ENCODE measurements at places on chromosomes 1 and 21.

GRCh38 chr1:197884173-197884572, 18.3 kb upstream of the C1orf53 start:
- no peaks in the 10 kb centered on the region for H3K4me1 ChIP-seq
- no peak overlapping the region for H3K27ac ChIP-seq
- no peak overlapping the region for H3K4me3 ChIP-seq
- H3K27me3 ChIP-seq: no peaks in the 10 kb centered on the region

DNA sequence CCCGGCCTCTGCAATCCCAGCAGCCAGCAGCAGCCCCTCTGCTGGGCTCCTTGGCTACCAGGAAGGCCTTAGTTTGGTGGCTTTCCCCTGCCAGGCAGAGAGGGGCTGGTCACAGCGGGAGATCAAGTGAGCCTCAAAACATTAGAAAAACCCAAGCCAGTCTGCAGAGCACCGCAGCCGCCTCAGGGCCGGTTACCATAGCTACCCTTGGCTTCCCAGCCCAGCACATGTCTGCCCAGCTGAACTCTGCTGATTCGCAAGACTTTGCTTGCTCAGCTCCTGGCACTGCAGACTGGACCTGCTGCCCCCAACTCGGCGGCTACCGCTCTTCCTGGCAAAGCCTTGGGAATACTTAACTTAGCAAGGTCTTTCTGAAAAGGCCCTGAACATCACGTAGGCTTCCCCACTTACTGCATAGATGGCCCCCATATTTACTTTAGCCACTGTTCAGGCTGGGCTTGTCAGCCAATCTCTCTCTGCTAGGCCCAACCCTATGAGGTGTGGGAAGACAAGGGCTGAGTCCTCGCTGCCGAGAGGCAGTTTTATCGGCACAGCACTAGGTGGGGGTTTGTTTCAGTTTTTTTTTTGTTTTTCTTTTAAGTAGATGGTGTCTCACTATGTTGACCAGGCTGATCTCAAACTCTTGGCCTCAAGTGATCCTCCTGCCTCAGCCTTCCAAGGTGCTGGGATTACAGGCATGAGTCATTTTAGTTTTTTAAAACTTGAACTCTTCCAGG, 28.6 kb upstream of the PLEKHG5 start:
- no peaks in the 10 kb centered on the region for H3K27me3 ChIP-seq
- H3K4me1 ChIP-seq: peaks cover 20% of the 10 kb centered on the region
- no peaks in the 10 kb centered on the region for H3K36me3 ChIP-seq
- DNase-seq: peak; percentile 96
- H3K4me3 ChIP-seq: no peak overlapping the region

DNA sequence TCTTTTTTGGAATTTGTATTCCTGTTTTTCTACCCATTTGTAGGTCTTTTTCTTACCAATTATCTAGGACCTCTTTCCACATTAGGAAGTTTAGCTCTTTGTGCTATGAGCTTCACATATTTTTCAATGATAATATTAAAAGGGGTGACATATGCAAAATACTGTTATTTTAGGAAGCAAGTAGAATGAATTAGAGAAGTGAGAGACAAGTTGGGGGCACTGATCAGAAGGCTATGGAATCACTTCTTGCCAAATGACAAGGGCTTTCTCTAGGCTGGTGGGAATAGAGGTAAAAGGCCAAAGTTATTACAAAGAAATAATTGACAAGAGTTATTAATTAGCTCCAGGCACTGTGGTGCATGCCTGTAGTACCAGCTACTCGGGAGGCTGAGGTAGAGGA, 4.3 kb upstream of the BCAR3 start:
- H3K4me1 ChIP-seq: peaks cover 21% of the 10 kb centered on the region
- no peak for DNase-seq
- no peak overlapping the region for H3K27ac ChIP-seq
- H3K27me3 ChIP-seq: peaks cover 17% of the 10 kb centered on the region
- no peak overlapping the region for H3K4me3 ChIP-seq

GRCh38 chr1:178086766-178087165, 7.1 kb upstream of the RASAL2 start:
- no peaks in the 10 kb centered on the region for H3K27me3 ChIP-seq
- H3K36me3 ChIP-seq: no peaks in the 10 kb centered on the region
- H3K4me3 ChIP-seq: no peak overlapping the region
- no peak overlapping the region for H3K27ac ChIP-seq

DNA sequence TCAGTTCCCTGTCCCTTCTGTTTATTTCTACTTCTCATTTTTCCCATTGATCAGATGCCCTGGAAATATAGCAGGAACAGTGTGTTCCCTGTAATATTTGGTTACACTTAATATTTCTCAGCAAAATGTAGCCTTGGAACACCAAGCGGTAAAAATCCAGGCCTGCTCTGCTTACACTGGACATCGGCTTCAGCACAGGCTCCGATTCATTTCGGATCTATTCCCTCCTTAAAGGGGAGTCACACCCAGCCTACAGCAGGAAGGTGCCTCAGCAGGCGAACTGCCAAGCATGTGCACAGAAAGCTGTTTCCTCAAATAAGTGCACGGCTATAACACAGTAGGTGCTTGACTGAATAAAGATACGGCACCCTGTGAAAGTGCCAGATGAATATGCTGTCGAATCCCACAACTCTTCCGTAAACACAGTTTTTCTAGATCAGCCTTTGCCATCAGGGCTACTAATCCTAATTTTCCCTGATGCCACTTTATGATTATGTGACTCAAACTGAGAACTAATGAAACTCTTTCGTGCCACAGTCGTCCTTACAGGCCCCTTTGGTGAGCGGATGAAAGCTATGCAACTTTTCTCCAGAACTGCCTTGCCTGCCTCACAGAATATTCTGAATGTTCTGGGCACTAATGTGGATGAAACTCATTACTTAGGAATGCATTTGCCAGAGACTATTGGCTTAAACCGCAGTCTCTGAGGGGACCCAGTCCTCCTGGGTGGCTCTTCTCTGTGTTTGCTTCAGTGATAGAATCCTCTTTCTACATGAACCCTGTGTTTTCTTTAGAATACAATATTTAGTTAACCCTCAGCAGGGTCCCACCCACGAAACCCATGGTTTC, 275.5 kb upstream of the RUNX1 start:
- H3K4me3 ChIP-seq: no peak overlapping the region
- no peaks in the 10 kb centered on the region for H3K27me3 ChIP-seq
- no peaks in the 10 kb centered on the region for H3K36me3 ChIP-seq

DNA sequence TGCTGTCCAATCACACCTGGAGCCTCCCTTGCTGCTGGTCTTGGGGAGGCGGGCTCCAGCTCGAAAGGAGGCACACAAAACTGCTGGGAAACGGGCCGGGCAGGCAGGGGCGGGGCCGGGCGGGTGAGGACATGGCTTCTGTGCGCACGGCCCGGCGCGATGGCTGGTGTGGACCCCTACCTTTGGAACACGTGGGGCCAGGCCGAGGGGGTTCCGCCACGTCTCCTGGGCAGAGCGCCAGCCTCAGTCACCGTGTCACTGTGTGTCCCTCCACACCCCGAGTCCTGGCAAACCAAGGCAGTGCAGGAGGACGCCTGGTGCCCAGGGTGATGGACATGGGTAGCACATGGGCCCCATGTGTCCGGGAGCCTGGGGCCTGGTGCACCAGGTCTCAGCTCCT, 42.0 kb upstream of the ADARB1 start:
- no peaks in the 10 kb centered on the region for H3K36me3 ChIP-seq
- H3K27me3 ChIP-seq: no peaks in the 10 kb centered on the region

- peak overlapping the region; percentile 10 for H3K4me3 ChIP-seq
- no peaks in the 10 kb centered on the region for H3K36me3 ChIP-seq
- peaks cover 18% of the 10 kb centered on the region for H3K4me1 ChIP-seq
- no peak overlapping the region for H3K27ac ChIP-seq
Observed at GRCh38 chr21:21712748-21713520, 714.7 kb downstream of the NCAM2 start.
